NCI-H524 (cell line): ENCODE measurements at places on chromosomes 16 and 17.

DNA sequence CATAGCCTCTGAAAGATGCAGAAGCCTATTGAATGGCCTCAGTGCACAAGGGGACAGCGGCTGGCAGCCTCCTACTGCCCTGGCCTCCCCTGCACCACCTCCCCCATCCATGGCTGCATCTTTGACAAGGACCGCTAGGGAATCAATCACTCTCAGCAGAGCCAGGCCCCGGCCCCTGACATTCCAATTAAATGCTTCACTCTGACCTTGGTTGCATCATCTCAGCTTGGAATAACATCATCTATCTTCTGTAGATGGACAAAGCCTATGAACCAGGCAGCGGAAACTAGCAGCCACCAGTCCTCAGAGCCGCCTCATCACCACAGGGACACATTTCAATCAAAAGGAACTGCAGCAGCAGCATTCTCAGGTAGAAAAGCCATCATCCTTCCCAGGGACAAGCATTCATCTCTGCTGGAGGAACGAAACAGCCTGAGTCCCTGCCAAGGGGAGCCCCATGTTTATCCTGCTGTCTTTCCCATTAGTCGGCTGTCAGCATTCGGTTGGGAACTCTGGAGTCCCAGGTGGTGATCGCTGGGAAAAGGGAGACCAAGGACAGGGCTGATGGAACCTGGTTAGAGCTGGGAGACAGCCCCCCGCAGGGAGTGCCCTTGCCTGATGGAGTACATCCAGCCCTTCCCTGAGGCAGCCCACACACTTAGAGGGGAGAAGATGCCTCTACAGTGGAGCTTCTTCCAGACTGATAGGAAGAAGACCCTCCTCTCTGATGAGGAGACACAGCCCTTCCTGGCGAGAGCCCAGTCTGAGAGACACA is 11.5 kb upstream of the TMEM132E start:
- DNase-seq: no peak

GRCh38 chr17:18247613-18248001 is 10.9 kb downstream of the FLII start:
- no peak for DNase-seq

GRCh38 chr17:75980188-75981018 is 1.4 kb downstream of the TEN1 start:
- no peak for DNase-seq

DNA sequence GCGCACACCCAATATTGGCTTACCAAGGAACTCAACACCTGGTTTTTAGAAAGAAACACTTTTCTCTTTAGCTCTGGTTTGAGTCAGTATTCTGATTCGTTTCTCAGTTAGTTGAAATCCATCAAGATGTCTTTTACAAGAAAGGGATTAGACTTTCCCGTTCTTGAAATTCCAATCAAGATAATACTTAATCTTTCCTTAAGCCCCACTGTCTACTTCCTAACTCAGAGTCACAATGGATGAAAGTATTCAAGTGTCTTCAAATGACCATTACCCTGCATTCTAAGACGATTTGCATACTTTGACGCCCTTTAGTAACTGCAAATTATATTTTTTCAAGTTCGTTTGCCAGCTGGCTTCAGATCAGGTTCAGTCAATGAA is 189.8 kb downstream of the USP22 start:
- DNase-seq: peak; percentile 88

DNA sequence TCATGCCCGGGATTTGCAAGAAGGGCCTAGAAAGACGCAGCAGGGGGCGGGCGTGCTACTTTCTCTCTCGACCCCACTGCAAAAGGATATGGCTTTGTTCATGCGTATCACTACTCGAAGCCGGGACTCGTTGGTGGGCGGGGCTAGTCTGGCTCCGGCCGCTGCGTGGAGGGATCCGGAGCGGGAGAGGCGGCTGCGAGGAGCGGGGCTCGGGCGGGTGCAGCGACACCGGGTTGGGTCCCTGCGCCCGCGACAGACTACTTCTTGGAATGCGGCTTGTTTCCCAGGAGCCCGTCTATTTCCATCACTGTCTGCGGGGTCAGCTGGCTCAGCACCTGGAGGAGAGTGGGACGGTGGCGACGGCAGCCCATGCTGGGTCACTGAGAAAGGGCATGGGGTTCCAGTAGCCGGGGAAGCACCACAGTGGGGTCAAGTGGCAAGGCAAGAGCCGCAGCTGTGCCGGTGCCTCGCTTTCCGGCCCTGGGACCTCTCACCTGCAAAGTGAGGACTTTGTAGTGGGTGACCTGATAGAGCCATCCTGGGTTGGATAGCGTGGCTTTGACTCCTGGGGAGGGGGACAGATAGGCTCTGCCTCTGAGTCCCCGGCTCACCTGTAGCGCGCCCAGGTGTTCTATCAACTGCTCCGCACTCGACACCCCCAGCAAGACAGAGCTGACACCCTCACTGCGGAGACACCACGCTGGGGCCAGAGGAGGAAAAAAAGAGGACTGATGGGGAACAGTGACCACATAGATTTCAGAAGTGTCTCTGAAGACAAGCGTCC is 6.6 kb downstream of the KCNAB3 start:
- DNase-seq: no peak

GRCh38 chr17:61904094-61904710 is 23.6 kb downstream of the INTS2 start:
- no peak for DNase-seq

GRCh38 chr16:84845496-84846002 is 25.8 kb downstream of the CRISPLD2 start:
- DNase-seq: peak; percentile 35

DNA sequence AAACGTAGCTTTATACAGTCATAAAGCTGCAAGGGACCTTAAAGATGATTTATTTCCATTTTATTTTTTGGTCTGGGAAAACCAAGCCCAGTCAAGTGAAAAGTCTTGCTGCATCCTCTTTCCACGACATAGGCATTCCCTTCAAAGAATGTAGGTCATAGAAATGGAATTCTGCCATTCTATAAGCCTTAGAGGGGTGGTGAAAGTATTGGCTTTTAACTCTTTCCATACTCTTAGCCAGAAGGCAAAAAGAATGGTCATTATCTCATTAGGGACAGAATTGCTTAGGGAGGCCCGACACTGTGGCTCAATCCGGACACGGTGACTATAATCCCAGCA is 7.9 kb upstream of the MSL1 start:
- DNase-seq: no peak
